Iris pigment epithelial cell (primary cell): ENCODE measurements at places on chromosomes 11 and 22.

- peak; percentile 59 for DNase-seq
Measured at GRCh38 chr11:5808500-5809121, at the start of gene OR52N2. TSS of gene OR52N2 (plus strand) at chr11:5808924. CDS start at chr11:5820336, 11,412 bp downstream.

- no peak for DNase-seq
Measured at GRCh38 chr22:19065929-19066328, 56.3 kb downstream of the DGCR2 start.

GRCh38 chr11:44773351-44773965, 46.7 kb downstream of the TSPAN18 start:
- no peak for DNase-seq

- no peak for DNase-seq
Measured at GRCh38 chr11:121460941-121461514, 8.3 kb upstream of the SORL1-AS1 start.

GRCh38 chr11:118939953-118940598, 14.3 kb upstream of the BCL9L start:
- peak; percentile 50 for DNase-seq

DNA sequence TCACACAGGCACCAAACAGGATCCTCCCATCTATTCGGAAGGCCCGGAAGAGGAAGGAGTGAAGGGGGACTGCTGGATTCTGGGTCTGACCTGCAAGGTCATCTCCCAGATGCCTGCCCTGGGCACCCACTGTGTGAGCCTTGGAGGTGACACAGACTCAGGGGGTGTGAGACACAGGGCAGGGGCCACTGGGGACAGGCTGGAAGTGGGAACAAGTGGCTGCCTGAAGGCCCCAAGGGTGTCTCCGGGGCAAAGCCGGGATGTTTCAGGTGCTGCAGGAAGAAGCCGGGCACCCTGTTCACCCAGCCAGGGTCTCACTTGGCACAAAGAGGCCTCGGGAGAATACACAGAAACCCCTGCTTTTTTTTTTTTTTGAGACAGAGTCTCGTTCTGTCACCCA, 385.5 kb downstream of the CTTN start:
- no peak for DNase-seq

- DNase-seq = peak; percentile 11
Measured at GRCh38 chr22:43226377-43227238, 39.7 kb upstream of the TTLL12 start.

- DNase-seq = peak; percentile 7
Measured at GRCh38 chr11:31509051-31509428, 382 bp downstream of the IMMP1L start.

DNA sequence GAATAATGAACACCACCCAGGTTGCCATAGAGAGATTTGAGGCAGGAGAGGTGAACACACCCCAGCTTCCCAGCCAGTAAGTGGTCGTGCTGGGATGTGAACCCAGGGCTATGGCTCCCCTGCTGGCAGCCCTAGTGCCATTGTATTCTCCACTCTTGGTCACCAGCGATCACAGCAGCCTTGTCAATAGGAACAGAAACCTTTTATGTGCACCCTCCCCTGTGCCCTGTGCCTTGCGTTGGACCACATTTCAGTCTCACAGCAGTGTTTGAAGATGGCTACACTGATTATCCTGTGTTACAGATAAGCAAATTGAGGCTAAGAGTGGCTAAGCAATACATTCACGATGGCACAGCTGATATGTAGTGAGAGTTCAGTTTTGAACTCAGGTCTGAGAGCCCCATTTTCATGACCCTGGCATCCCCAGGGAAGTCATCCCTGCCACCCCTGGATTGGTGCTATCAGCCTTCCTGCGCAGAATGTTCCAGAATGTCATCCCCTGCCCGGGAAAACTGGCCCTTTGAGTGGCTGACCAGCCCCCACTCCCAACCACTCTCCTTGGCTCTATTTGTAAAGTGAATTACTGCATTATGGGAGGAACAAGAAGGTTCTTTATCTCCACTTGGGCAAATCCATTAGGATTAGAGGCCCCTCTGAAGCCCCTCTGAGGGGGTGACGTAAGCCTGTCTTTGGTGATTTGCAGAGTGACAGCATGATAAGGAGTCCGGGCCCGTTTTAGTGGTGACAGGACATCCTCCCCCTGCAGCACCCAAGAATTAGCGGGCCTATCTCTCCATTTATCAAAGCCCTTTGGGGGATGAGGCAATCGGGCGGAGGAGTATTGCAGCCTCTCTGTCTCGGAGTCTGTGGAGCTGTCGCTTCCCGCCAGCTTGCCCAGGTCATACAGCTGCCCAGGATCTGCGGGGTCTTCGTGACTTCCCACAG, 30.9 kb downstream of the SMIM38 start:
- DNase-seq = no peak

- DNase-seq = no peak
Measured at GRCh38 chr11:29002816-29003215, 894.6 kb downstream of the METTL15 start.

DNA sequence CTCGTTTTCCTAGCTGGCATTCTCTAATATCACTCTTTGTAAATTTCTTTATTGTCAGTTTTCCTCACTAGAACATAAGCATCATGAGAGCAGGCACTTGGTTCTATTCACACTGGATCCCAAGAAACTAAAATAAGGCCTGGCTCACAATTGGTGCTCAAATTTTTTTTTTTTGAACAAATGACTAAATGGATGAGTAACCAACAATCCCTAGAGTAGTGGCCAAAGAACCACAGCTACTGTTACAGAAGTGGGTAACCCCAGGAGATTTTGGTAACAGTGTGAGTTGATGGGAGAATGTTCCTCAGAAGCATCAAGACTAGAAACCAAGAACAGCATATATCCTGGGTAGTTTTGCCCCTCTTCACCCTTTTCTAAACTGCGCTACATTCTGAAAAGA, 572.6 kb downstream of the INSC start:
- no peak for DNase-seq

GRCh38 chr11:35223371-35223796, 84.4 kb downstream of the CD44 start:
- peak; percentile 30 for DNase-seq

DNA sequence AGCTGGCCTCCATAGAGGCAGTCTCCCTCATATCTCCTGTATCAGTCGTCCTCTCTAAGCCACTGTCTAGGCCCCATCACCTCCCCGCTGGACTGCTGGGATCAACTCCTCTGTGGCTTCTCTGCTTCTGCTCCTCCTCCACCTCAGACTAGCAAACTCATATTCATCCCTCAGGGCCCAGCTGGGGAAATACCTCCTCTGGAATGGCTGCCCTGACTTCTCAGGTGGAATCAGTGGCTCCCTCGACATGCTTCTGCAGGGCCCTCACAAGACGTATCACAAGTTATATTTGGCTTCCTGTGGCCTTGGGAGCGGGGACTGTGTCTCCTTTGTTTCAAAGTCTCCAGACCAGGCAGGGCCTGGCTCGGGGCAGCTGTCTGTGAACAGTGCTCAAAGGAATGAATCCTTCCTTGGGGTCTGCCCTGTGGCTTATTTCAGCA, 10.0 kb downstream of the SLC29A2 start:
- no peak for DNase-seq

DNA sequence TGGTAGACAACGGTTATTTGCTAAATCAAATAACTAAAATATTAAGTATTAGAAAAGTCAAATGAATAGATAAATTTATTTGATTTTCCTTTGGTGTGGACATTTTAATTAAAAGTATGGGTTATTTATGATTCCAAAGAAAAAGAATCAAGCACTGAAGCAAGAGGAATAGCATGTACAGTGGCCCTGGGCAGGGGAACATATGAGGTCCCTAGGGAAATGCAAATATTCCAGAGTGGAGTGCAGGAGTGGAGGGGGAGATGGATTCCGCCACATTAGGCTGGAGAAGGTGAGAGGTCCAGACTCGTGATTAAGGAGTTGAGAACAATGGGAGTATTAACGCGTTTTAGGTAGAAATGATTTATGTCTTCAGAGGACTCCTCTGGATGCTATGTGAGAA, 30.0 kb downstream of the RASSF10 start:
- DNase-seq = no peak

- peak; percentile 78 for DNase-seq
Measured at GRCh38 chr22:50146439-50147238, 23.9 kb upstream of the PANX2 start.

DNA sequence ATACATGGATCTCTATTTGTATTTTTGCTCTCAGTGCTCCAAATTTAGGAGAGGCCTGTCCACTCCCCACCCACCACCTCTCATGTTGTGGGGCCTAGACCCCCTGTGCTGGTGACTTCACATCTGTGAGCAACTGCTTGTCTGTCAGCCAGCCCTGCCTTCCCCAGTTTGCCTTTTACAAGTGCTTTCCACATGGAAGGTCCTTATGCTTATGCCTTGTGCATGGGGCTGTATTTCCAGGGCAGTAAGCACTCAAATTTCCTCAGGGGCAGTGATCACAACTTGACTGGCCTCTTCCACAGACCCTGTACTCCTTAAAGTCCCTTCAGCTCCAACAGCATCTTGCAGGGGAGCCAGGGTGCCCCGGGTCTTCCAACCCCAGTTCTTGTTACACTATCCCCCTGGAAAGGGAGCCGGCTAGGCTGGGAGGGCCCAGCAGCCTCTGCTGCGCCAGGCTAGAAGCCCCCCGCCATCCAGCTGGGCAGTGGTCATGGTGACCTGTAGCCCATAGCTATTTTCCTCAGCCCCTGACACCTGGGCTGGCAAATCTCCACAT, 29.9 kb downstream of the GDPD5 start:
- DNase-seq = no peak

DNA sequence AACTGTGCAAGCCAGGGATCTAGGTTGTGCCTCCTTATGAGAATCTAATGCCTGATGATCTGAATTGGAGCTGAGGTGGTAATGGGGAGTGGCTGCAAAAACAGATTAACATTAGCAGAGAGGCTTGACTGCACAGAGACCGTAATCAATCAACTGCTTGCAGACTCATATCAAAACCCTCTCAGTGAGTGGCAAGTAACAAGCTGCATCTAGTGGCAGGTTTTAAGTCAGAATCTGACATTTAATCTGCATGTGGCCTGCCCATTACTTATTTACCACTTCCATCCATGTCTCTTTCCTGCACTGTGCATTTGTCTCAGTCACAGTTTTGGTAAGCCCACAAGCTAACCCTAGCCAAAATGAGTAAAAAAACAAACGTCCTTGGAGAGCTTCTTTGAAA, 11.2 kb downstream of the C11orf58 start:
- DNase-seq = no peak

- DNase-seq = no peak
Measured at GRCh38 chr11:34303028-34303570, 54.7 kb downstream of the ABTB2 start.

GRCh38 chr11:14045417-14045816, 82.9 kb downstream of the SPON1 start:
- DNase-seq = no peak

GRCh38 chr22:47781427-47782111, 1019.1 kb downstream of the TBC1D22A start:
- no peak for DNase-seq

DNA sequence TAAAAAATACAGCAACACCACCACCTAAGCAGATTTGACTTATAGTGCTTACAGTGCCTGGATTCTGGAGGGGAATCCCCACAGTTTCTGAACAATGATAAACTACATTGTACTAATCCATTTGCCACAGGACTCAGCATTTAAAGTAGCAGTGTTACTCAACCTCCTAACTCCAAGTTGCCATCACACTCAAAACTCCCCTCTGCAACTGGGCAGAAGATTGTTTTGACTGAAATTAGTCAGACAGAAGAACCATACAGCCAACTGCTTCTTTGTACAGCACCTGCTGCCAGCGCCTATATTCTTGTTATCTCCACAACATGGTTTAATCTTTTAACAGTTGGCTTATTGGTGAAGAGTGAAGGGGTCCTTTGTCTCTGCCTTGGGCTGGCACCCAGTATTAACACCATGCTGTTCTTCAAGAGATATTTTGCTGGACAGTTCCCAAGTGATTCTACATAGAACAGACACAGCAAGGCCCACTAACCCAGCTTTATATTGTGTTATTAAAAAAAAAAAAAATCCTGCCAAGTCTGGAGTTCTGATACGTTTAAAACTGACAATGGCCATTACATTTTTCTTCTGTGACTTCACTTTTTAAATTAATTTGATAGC, 273.2 kb downstream of the DCDC1 start:
- DNase-seq = no peak

DNA sequence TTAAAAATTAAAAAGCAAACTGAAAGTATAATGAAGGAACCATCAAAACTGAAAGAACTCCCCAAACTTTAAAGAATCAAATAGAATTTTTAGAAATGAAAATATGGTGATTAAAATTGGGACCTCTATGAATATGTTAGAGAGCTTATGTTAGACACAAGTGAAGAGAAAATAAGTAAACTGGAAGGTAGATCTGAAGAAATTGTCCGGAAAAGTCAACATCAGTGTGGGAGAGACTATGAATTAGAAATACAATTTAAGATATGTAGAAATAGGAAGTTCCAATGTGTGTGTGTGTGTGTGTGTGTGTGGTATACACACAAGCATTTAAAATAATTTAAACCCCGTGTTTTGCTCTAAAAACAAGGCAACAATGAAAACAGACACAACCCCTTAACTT, 4.9 kb upstream of the OR8B4 start:
- no peak for DNase-seq

- no peak for DNase-seq
Measured at GRCh38 chr11:60118338-60118737, 29.9 kb downstream of the MS4A2 start.

- DNase-seq = peak; percentile 40
Measured at GRCh38 chr11:35145271-35145670, 6.3 kb downstream of the CD44 start.

DNA sequence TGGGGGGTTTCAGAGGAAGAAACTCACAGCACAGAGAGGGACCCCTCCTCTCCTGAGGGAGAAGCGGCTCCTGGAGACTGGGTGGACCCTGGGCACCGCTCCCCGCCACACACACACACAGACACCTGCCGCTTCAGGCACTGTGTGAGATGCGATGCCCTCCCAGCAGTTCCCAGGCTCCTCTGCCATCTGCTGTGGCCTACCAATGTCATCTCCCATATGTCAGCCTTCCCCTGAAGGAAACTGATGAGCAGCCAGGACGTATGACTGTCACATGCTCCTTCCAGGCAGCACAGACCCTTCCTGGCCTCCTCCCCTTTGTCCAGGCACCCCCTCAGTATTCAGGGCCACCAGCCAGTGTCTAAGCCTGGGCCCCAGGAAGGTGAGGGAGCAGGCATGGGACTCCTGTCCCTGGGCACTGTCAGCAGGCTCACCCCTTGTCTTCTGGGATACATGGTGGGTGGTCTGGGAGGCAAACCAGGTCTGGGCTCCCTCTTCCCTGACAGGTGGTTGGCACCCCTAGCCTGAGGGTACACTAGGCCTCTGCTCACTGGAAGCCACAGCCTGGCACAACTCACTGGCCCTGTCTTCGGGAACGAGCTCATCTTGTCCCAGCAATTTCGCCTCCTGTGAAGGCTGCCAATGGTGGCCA, 11.8 kb upstream of the BCR start:
- DNase-seq = no peak
